ENCODE measurements at places on chromosomes 3 and 15. TPM values are rescaled to one million over a fixed set of nuclear protein-coding genes. Genes with fewer than 3 reads are reported as not detected.

The MUC13 gene
- total RNA-seq: not detected

The SIDT1 gene
- total RNA-seq: not detected

The GOLGA6L7 gene
- not detected for total RNA-seq

The COLQ gene
- total RNA-seq: not detected

The MST1 gene
- total RNA-seq: 1.2 TPM

The PSTPIP1 gene
- not detected for total RNA-seq

The FURIN gene
- total RNA-seq: 75.0 TPM

The MAP6D1 gene
- 3.0 TPM for total RNA-seq

The RTP4 gene
- total RNA-seq: 3.1 TPM

The ZIC1 gene
- 10.9 TPM for total RNA-seq

The ALDH1A3 gene
- total RNA-seq: 1.9 TPM

The SERINC4 gene
- total RNA-seq: not detected

The MKRN3 gene
- total RNA-seq: 0.38 TPM

DNA sequence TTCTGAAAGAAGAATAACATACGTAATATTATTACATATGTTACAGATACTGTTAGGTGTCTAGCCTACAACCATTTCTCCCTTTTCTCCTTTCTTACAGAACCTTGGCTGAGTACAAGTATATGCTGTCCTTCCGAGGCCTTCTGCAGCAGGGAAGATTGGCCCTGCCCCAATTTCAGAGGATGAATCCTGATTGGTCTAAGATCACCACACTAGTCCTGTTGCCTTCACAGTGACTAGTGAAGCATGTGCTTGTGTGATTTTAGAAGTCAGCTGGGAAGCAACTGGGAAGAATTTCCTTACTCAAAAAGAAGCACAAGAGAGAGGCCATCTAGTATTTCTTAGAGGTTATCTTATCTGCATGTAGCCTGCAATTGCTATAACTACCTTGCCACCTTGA, 30.6 kb upstream of the MECOM start:
- no peak for DNase-seq

DNA sequence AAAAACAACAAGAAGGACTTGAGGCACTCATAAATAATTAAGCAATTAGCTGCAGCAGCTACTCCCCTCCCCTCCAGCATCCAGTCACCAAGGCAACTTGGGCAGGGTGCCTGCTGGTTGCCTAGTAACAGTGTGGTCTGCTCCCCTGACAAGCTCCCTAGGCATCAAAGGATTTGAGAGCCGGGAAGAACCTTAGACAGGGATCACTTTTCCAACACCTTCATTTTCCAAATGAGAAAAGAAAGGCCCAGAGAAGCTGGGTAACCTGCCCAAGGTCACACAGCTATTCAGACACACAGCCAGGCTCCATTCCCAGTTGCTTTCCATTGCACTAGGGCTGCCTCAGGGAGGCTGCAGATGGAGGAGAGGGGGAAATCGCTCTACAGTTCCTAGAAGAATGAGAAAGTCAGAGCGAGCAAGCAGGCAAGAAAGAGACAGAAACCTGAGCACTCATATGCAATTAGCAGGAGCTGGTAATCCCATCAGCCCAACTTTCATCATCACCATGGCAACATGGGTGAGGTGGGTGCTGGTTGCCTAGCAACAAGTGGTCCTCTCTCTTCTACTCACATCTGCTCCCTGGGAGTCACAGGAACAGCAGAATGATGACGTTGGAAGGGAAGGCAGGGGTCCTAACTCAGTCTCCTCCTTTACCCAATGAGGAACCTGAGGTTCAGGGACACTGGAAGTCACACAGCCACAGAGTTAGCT, 3.6 kb upstream of the EIF4E3 start:
- DNase-seq: peak; percentile 39

DNA sequence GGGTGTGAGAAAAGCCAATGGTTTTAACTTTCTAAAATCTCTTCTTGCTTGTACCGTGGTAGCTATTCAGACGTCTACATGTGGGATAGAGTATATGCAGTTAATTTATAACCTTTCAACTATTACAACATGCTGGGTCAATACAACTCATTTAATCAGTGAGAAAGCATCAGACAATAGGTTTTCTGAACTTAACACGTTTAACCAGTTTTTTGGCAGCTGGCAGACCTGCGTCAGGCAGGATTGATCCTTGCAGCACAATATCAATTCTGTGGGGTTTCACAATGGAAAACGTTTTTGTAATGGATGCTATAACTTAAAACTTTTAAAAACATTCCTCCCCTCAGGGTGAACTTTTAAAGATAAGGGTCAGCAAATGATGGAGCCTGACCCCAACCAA, 6.5 kb downstream of the GNB5 start:
- no peak for DNase-seq

DNA sequence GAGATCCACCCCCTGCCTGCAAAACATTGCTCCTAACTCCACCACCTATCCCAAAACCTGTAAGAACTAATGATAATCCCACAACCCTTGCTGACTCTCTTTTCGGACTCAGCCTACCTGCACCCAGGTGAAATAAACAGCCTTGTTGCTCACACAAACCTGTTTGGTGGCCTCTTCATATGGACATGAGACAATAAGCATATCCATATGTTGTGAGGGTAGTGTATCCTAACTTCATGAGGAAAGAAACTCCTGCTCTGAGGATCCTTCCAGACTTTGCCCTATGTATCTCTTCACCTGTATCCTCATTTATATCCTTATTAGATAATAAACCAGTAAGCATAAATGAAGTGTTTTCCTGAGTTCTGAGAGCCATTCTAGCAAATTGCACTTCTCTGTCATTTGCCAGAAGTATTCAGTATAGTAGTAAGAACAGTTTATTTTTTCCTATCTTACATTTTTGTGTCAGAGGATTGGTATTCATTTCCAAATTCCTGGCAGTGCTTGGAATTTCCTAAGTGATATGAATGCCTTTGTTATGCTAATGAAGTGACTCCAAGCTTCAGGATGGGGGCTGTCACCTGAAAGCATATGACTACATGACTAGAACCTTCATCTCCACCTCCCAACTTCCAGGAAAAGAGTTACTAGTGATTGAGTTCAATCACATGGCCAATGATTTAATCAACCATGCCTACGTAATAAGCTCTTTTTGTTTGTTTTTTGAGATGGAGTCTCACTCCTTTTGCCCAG, 30.2 kb downstream of the TTBK2 start:
- DNase-seq: peak; percentile 91

DNA sequence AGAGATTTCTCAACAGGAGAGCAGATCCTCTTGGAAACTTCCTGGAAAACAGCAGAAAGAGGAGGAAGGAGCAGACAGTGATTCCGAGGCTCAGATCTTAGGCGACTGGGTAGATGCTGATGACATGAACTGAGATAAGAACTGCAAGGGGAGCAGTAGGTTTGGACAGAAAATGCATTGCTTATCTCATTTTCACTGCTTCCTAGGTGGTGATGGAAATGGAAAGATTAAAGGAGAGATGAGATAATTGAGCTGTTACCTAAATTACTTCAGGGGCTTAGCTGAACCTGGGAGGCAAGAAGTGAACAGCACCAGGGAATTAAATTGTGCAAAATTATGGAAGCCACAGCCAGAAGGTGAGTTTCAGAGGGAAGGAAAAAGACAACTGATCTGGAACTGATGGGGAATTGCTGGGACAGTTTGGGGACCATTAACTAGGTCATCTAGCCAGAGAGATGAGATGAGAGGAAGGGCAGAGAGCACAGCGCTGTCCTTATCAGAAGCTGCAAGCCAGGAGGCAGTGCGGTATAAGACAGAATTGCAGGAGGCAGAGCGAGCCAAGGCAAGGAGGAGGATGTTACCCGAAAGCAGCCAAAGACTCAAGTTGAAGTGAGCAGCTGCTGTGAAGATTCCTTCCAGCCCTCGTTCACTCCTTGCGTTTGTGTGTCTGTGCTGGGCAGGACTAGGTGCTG, 140.4 kb downstream of the SRGAP3 start:
- DNase-seq: no peak

- DNase-seq: peak; percentile 57
These were observed 83.4 kb upstream of the NANOGP8 start for GRCh38 chr15:35168464-35168863.

DNA sequence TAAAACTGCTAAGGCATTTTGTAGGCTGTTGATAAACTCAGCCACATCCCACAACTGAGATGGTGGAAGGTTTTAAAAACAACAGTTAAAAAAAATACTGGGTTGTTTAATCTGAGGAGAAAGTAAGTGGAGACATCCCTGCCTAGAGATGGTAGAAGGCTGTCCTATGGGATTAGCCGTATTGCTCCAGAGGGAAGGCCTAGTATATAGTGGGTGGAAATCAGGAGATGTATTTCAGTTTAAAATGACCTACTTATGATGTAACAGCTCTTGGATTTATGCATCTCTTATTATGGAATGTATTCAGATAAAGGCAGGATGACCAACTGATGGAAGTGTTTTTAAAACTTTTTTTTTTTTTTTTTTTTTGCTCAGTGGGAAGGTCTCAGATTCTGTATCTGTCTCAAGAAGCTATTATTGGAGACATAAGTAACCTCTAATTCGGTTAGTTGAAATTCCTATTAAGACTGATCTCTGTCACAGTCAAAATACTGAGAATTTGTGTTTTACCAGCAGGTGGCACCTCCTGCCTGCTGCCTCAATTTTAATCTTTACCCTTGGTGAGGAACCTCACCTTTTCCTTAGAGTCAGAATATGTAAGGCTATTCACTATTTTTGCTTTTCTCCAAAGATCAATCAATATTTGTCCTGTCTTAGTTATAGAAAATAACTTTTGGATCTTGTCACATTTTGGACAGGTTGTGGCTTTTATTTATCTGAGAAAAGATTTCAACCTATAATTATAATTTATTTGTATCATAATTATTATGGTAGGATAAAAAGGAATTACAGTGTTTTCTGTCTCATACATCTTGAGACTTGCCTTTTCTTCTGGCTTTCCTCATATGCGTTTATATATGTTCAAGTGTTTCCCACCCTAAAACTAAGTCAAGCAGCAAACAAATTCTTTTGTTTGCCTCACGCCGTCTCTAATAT, 63.0 kb downstream of the VPS8 start:
- DNase-seq: no peak

DNA sequence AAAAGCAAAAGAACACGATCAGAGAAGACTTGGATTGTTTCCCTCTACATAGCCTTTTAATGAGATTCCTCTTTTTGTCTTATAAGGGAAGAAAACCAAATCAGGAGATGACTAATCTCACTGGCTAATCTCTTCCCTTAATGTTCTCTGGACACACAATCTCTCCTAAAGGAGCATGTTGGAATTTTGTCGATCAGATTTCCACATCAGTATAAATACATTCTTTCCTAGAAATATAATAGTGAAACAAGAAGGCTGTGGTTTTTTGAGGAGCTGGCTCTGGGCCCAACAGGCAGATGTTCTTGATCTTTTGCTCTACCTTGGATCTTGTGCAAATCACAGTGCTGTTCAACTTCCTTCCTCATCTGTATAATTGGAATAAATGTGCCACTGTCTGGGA, 94.0 kb downstream of the GTPBP8 start:
- DNase-seq: peak; percentile 26

DNA sequence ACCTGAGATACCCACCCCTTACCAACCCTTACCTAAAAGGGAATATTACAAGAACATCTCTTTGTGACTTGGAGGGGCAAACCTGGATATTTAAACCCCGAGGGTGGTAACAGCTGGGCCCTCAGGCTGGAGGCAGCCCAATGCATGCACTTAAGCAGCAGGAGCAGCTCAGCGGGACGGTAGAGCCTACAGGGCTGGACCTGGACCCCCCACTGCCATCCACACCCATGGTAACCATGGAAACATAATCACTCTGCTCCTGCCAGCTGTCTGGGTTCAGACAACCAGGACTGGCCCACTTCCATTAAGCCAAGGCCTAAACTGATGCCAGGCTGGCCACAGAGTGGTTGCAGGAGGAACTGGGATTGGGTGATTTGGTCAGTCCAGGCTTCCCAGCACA, 52.8 kb downstream of the ETFA start:
- DNase-seq: no peak

- no peak for DNase-seq
These were observed 120.4 kb upstream of the TSPAN3 start for GRCh38 chr15:77191230-77191834.

- no peak for DNase-seq
These were observed 104.9 kb upstream of the SMAD3 start for GRCh38 chr15:66960519-66960918.

GRCh38 chr3:47867451-47868044, 64.6 kb downstream of the DHX30 start:
- no peak for DNase-seq

DNA sequence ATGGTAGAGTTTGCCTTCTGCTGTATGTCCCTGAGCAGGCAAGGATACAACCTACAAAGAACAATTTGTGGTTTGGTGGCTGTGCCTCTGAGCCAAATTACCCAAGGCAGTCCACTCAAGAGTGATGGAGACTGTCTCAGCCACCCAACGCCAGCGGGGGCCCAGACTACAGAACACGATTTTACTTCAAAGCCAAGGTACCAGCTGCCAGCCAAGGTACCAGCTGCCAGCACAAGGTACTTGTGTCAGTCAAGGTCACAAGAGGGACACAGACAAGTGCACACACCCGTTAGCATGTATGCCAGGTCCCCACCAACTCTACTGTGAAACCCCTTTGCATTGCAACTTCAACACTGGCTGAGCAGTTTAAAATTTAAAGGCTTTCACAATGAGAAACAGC, 23.5 kb downstream of the COLQ start:
- no peak for DNase-seq

DNA sequence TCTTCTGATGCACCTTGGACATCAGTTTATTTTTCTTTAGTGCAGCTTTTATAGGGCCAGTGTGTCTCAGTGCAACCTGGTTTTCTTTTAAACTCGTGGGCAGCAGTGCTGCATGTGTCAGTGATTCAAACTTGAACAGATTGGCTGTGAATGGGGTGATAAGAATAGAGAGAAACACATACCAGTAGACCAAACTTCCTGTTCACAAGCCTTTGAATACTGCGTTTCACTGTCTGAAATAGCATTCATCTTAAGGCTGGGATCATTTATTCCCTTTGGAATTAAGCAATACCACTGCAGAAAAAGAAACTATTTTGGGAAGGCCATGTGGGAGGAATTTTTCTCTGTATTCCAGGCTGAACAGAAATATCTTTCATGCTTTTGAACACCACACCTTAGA, 51.7 kb downstream of the PHLDB2 start:
- no peak for DNase-seq

GRCh38 chr3:181726351-181727330, 14.9 kb downstream of the SOX2 start:
- peak; percentile 73 for DNase-seq

DNA sequence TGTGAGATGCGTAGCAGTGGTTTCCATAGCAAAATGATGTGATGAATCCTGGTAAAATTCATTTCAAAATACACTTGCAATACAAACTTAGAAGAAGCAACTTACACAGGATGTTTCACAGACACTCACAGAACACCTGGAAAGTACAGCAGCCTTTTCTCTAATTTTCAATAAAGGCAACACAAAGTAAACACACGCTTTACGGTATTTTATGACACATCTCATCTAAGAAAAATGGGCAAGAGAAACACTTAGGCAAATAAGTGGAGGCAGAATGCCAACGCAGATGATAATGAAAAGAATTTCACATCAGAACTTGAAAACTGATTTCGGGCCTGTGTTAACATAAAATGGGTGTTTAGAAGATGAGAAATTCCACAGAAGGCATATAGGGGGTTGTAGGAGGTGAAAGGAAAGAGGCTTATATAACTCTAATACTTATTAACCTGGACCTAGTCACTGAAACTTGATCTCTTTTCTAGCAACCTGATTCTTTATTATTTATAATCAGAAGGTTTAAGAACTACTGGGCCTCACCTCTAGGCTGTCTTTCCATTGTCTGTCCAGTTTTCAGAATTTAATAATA, 25.6 kb upstream of the MAP3K13 start:
- no peak for DNase-seq

- DNase-seq: no peak
These were observed 196.9 kb upstream of the PRICKLE2 start for GRCh38 chr3:64422192-64422591.
